Vagina (tissue), 2 donors: ENCODE measurements at places on chromosomes 3 and 15.
A peak's percentile ranks its signal among the peaks of the same experiment; 100 is the strongest.

- no peak overlapping the region for H3K4me3 ChIP-seq
- H3K36me3 ChIP-seq: no peaks in the 10 kb centered on the region
- H3K4me1 ChIP-seq: no peaks in the 10 kb centered on the region
- H3K27ac ChIP-seq: no peak overlapping the region
- H3K27me3 ChIP-seq: no peaks in the 10 kb centered on the region
- DNase-seq: no peak
These were observed 258.3 kb downstream of the DIPK2A start for GRCh38 chr3:144229953-144230352.

DNA sequence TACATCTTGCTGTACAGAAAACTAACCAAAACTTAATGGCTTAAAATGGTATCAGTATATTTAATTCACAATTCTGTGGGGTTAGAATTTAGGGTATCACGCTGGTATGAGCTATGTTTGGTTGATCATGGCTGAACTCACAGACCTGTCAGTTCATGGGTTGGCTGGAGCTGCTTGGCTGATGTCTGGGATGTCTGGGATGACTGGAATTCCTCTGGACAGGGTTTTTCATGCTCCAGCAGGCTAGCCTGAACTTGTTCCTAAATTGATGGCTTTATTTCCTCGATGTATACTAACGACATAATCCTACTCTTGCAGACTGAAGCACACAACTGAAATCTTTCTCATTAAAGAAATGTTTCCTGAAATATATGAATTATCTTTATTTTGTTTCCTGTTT, 338.9 kb upstream of the GBE1 start:
- no peak overlapping the region for H3K4me3 ChIP-seq
- no peak for DNase-seq
- H3K27ac ChIP-seq: no peak overlapping the region
- no peaks in the 10 kb centered on the region for H3K4me1 ChIP-seq

DNA sequence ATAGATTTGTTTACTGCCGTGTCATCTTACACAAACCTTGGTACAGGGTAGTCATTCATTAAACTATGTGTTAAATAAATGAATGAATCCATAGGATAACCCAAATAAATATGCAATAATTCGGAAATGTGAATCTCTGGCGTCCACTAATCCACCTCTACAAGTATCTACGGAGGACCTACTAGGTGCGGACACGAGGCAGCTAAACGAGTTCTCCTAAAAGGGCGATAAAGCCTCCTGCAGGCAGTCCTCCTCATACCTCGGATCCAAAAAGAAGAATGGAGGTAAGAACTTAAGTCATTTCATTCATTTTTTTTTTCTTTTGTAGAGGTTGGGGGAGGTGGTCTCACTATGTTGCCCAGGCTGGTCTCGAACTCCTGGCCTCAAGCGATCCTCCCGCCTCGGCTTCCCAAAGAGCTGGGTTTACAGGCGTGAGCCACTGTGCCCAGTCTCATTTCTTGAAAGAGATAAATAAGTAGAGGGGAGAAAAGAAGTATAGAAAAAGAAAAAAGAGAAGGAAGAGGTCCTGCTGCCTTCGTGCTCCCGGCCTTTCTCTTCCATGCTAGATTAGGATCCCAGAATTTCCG, 706 bp upstream of the RPL35A start:
- H3K36me3 ChIP-seq: peaks cover 31% of the 10 kb centered on the region
- H3K4me1 ChIP-seq: peaks cover 43% of the 10 kb centered on the region
- peak overlapping the region; percentile 79 for H3K27ac ChIP-seq
- DNase-seq: no peak
- H3K4me3 ChIP-seq: peak overlapping the region; percentile 51

DNA sequence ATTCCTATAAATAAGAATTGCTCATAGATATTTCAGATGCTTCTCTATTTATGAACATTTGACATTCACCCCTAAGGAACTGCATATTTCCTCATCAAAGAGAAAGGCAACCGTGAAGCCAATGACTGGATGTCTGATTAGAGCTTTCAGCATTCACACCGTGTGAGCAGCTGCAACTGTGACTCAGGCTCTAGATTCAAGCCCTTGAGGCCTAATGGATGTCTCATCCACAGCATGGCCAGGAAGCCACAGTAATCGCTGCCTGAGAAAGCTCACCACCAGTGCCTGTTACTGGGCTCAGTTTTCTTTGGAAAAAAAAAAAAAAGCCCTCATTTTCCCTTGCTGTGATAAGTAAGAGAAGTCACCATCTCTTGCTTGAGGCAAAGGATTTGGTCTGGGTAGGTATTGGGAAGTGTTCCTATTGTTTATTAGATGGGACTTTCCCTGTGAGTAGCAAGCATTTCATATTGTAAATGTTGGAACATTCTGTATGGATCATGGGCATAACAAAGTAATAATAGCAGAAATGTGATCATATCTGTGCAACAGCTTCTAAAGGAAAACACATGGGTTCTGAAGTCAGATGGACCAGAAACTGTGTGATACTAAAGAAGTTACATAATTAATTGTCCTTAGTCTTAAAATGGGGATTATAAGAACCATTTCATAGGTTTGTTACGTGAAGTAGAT, 783.7 kb downstream of the AGBL1 start:
- no peaks in the 10 kb centered on the region for H3K4me1 ChIP-seq
- H3K4me3 ChIP-seq: no peak overlapping the region
- no peak overlapping the region for H3K27ac ChIP-seq
- no peaks in the 10 kb centered on the region for H3K27me3 ChIP-seq
- no peak for DNase-seq

DNA sequence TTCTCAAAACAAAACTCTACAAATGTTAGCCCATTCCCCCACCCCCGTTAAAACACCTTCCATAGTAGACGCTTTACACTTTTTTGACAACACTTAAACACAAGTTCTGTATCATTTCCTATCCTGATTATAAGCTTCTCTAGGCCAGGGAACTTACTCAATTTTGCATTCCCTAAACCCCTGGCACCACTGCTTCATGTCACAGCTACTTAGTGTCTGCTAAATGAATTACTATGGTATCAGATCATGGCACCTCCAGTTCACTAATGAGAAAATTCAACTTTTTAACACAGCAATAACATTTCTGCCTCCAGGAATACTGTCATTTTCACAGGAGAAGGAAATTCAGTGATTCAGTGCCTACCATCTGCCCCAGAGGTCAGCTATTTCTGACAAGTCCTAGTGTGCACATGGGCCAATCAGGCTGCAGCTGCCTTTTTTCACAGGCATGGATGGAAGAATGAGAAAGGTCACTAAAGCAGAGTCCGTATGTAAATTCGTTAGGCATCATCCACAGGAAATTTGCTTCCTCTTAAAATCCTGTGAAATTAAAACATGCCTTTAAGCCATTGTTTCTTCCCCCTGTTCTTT, 18.5 kb downstream of the SFMBT1 start:
- no peaks in the 10 kb centered on the region for H3K27me3 ChIP-seq
- no peak overlapping the region for H3K27ac ChIP-seq
- no peaks in the 10 kb centered on the region for H3K36me3 ChIP-seq
- H3K4me3 ChIP-seq: no peak overlapping the region
- no peaks in the 10 kb centered on the region for H3K4me1 ChIP-seq

DNA sequence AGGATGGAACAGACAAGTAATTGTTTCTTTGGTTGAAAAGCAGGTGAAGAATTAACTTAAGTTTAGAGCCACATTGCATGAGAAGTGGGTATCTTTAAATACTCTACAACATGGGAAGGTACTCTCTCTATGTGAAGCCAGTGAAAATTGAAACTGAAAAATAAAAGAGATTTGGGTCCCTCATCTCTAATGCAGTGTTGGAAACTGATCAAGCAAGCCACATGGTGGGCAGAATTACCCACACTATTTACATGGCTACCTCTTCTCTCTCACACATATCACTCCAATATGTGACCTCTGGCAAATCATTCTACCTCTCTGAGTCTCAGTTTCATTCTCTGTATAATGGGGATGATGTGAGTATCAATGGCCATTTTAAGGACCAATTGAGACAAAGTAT, 339.0 kb downstream of the IL5RA start:
- no peaks in the 10 kb centered on the region for H3K36me3 ChIP-seq
- no peak overlapping the region for H3K4me3 ChIP-seq
- no peak overlapping the region for H3K27ac ChIP-seq
- no peaks in the 10 kb centered on the region for H3K4me1 ChIP-seq
- DNase-seq: no peak

DNA sequence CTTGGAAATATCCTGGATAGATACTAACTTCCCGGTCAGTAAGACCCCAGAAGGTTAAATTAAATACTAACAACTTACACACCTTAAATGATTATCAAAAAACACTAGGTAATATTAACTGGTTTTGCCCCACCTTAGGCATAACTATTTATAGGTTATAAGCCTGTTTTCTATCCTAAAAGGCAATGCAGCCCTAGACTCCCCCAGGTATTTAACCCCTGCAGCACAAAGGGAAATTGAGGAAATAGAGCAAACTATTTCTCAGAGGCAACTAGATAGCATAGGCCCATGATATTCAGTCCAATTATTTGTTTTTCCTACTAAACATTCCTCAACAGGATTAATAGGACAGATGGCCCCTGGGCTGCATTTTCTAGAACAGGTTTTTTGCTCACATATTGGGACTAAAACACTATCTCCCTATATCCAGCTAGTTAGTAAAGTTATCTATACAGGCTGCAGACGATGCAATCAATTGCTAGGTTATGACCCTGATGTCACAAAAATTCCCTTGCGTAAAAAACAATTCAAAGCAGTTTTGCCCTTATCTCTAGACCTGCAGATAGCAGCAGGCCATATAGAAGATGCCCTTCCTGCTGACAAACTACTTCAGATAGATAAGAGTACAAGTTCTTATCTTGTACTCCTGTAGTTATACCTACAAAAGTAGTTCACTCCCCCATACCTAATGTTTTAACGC, 221.3 kb downstream of the DTWD1 start:
- H3K4me1 ChIP-seq: peaks cover 2% of the 10 kb centered on the region
- H3K27ac ChIP-seq: no peak overlapping the region
- H3K4me3 ChIP-seq: no peak overlapping the region
- H3K27me3 ChIP-seq: no peaks in the 10 kb centered on the region

- no peaks in the 10 kb centered on the region for H3K27me3 ChIP-seq
- H3K36me3 ChIP-seq: no peaks in the 10 kb centered on the region
- no peak for DNase-seq
- H3K4me1 ChIP-seq: no peaks in the 10 kb centered on the region
These were observed 9.3 kb downstream of the CFAP92 start for GRCh38 chr3:128984596-128984995.

- DNase-seq: no peak
- H3K27me3 ChIP-seq: no peaks in the 10 kb centered on the region
- H3K36me3 ChIP-seq: no peaks in the 10 kb centered on the region
- H3K4me1 ChIP-seq: no peaks in the 10 kb centered on the region
These were observed 7.9 kb upstream of the RPP14 start for GRCh38 chr3:58298190-58298589.

DNA sequence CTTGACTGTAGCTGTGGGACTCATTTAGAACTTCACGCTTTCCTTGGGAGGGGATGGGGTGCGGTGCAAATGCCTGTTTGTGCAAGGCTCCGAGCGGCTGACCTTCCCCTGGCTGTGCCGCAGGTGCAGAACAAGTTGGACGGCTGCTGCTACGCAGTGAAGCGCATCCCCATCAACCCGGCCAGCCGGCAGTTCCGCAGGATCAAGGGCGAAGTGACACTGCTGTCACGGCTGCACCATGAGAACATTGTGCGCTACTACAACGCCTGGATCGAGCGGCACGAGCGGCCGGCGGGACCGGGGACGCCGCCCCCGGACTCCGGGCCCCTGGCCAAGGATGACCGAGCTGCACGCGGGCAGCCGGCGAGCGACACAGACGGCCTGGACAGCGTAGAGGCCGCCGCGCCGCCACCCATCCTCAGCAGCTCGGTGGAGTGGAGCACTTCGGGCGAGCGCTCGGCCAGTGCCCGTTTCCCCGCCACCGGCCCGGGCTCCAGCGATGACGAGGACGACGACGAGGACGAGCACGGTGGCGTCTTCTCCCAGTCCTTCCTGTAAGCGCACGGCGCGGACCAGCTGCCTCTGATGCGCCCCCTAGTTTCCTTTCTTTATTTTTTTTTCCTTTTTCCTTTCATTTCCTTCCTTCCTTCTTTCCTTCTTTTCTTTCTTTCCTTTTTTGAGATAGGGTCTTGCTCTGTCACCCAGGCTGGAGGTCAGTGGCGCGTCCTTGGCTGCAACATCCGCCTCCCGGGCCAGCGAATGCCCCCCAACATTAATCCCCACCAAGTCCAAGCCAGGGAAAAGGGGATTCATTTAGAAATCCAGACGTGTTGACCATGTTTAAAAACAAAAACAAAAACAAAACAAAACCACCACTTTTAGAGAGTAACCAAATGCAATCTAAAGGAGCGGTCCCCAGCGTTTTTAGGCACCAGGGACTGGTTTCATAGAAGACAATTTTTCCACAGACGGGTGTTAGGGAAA, 42.7 kb downstream of the EIF2AK4 start:
- no peaks in the 10 kb centered on the region for H3K36me3 ChIP-seq
- H3K4me3 ChIP-seq: peak overlapping the region; percentile 51
- DNase-seq: no peak
- H3K27me3 ChIP-seq: no peaks in the 10 kb centered on the region
- peaks cover 10% of the 10 kb centered on the region for H3K4me1 ChIP-seq
- H3K27ac ChIP-seq: peak overlapping the region; percentile 73

GRCh38 chr15:93035092-93035915, 53.7 kb downstream of the RGMA start:
- peaks cover 27% of the 10 kb centered on the region for H3K4me1 ChIP-seq
- no peak overlapping the region for H3K4me3 ChIP-seq
- H3K27ac ChIP-seq: no peak overlapping the region
- no peaks in the 10 kb centered on the region for H3K36me3 ChIP-seq
- no peaks in the 10 kb centered on the region for H3K27me3 ChIP-seq

DNA sequence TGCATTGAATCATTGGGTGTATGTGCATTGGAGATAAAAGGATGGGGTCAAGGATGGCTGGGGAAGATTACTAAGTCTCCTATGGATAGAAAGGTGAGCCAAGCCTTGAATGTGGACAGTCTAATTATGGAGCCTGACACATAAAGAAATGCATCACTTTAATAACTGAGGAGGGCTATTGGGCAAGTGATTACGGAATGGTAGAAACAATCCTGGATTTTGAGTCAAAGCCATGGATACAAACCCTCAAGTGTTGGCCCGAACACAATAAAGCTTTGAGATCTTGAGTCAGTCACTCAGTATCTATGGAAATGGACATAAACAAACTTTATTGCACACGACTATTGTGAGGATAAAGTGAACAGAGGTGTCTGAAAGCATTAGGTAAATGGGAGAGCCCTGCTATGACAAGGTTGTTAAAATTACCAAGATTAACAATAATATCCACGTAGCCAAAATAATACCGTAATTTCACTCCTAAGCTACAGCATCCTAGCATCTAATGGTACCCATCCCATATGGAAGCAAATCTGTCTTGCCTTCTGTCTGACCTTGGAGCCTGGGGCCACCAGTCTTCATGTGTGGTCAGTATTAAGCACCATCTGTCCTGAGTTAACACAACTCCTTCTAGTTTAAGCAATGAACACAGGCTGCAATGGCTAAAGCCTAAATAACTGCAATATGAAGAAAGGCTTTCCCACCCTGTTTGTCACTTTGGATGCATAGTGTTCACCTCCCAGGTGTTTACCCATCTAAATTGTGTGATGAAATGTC, 136.9 kb upstream of the PRICKLE2 start:
- no peaks in the 10 kb centered on the region for H3K27me3 ChIP-seq
- no peaks in the 10 kb centered on the region for H3K36me3 ChIP-seq
- no peak overlapping the region for H3K4me3 ChIP-seq
- H3K27ac ChIP-seq: no peak overlapping the region

GRCh38 chr15:60972301-60972700, 256.8 kb downstream of the RORA start:
- no peak overlapping the region for H3K27ac ChIP-seq
- no peak for DNase-seq
- H3K36me3 ChIP-seq: no peaks in the 10 kb centered on the region
- no peaks in the 10 kb centered on the region for H3K27me3 ChIP-seq
- no peak overlapping the region for H3K4me3 ChIP-seq

GRCh38 chr15:68812597-68813431, 7.9 kb downstream of the ANP32A start:
- H3K27ac ChIP-seq: peak overlapping the region; percentile 62
- H3K4me3 ChIP-seq: no peak overlapping the region
- no peaks in the 10 kb centered on the region for H3K36me3 ChIP-seq
- H3K4me1 ChIP-seq: peaks cover 66% of the 10 kb centered on the region
- DNase-seq: no peak
